ENCODE measurements at places on chromosomes 7 and 10.

DNA sequence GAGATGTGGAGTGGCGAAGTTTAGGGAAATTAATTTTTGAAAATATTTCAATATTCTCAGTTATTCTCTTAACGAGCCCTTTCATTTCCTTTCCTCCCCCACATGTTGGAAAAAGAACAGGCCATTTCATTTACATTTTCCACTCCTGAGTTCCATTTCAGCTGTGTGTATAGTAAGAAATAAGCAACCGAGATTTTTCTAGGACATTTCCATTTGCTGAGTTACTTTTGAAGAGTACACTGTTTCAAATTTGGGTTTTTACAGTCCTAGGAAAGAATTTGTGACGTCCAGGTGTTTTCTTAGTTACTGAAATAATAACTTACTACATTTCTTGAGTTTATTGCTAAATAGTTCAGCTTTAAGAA, 1.2 kb downstream of the SEPTIN7 start:
- DNase-seq, result no peak

- no peak for DNase-seq
Measured at GRCh38 chr10:47034441-47035051, 123.3 kb downstream of the PTPN20 start.

- DNase-seq, result no peak
Measured at GRCh38 chr10:83432261-83433045, 706.9 kb upstream of the GHITM start.

DNA sequence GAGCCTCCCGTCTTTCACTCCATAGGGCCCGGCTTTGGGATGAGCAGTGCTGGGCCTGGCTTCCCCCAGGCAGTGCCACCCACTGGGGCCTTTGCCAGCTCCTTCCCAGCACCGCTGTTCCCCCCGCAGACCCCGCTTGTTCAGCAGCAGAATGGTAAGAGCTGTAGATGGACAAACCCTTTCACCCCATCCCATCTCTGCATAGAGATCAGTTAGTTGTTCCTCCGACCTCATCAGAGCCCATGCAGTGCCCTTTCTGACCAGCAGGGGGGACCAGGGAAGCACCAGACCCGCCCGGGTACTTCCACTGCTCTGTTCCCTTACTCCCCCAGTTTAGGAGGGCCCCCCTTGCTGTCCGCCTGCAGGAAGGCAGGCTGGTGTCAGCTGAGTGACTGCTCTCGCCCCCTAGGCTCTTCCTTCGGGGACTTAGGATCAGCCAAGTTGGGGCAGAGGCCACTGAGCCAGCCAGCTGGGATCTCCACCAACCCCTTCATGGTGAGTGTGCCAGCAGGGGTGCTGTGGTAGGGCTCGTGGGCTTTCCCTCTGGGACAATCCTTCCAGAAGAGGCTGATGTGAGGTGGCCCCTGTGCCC, 9.8 kb downstream of the SAP25 start:
- DNase-seq, result peak; percentile 77

DNA sequence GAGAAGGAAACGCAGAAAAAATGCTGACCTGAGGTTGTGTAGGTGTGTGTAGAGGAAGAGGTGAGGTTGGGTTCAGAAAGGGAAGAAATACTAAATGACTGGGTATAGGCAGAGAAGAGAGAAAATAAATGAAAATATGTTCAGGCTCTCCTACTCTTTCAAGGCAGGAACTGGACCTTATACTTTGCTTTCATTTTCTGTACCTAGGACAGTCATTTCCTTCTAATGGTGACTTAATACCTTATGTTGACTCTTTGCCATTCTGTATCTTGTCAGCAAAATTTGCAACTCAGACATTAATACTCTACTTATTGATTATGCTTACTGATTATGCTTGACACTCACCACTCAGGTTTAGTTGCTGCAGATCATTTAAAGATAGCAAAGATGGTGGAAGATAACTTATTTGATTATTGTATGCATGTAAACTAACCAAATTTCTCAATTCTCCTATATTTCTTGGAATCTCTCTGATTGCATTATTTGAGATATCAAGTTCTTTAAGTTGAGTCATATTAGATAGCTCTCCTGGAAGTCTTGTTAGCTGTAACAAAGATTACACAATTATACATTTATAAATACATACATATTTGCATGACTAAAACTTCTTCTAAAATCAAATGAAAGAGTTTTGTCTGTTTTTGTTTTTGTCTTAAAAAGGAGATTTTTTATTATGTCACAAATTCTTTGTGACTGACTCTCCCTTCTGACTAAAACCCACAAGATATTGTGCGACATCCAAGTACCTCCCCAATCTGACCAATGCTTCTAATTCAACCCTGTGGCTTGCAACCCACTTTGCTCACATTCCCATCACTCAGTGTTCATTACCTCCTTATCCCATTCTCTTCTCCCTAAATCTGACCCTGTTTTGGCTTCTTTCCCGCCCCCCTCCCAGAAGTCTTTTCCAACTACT, 20.0 kb downstream of the LRRD1 start:
- no peak for DNase-seq

GRCh38 chr10:8677642-8678041, 623.2 kb downstream of the GATA3 start:
- no peak for DNase-seq

DNA sequence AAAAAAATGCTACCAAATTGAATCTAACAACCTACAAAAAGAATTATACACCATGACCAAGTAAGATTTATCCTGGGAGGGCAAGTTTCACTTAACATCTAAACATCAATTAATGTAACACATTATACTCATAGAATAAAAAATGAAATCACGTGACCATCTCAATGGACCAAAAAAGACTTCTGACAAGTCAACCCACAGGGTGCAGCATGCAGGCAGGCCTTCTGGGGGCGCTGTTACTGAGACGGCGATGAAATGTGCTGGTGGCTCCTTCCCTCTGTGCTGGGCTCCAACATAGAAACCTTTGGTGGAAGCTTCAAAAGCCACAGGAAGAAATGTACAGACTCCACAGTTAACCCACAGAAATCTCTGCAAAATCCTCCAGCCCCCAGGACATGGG, 103.1 kb downstream of the INHBA start:
- DNase-seq, result no peak

- DNase-seq, result no peak
Measured at GRCh38 chr7:16178585-16178984, 242.8 kb downstream of the CRPPA start.

DNA sequence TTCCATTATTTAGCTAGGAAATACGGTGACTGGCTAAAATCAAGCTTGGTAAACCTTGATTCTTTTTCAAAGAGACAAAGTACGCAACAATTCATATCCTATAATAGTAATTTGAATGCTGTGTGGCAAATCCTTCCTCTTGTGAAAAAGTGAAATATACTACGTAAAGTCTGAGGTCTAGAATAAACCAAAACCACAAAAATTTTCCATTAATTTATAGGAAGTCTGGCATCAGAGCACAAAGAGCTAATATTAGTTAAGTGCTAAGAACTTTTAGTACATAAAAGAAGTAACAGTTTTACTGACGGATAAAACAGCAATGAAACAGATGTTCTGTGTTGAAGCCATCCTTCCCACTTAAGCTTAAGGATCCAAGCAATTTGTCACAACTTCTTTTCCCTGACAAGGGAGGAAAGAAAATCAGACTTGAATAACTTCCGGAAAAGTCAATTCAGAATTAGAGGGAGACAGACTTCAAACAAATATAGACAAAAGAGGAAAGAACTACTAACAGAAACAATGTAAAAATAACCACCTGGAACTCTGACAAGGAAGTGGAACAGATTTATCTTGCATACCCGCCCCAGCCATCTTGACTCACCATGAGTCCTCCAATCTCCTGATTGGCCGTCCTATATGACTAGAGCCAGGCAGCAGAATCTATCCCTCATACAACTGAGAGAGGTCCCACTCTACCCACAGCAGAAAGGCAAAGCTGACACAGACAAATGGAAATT, 34.6 kb downstream of the RHEB start:
- no peak for DNase-seq

- DNase-seq, result no peak
Measured at GRCh38 chr7:123770378-123770777, 21.6 kb upstream of the WASL start.

All from stimulated activated CD8-positive, alpha-beta memory T cell treated with anti-CD3 and anti-CD28 coated beads, Interleukin-2, amount 100 ng/mL, for 1 hour (primary cell).